Stimulated activated CD8-positive, alpha-beta memory T cell treated with anti-CD3 and anti-CD28 coated beads, Interleukin-2, amount 100 ng/mL, for 48 hours (primary cell): ENCODE measurements at places on chromosomes 16 and 17.
A peak's percentile ranks its signal among the peaks of the same experiment; 100 is the strongest.

DNA sequence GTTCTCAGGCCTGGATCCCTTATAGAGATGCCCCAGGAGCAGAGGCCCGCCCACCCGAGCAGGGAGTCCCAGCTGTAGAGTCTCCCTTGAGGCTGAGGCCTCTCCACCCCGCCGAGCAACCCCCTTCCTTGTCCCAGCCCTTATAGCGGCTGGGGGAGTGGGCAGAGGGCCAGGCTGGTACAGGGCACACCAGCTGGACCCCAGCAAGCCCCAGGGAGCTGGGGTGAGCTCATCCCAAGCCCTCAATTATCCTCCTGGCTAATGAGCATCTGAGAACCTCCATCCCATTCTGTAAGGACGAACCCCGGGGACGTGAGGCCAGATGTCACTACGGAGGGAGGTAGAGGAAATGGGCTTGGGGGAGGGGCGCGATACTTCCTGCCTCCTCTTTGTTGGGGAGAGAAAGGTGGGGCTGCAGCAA is 3.2 kb upstream of the SNN start:
- DNase-seq = no peak

- DNase-seq = no peak
Measured at GRCh38 chr16:72588551-72588950, 416.6 kb upstream of the PMFBP1 start.

- DNase-seq = no peak
Measured at GRCh38 chr17:49633762-49634484, 44.0 kb downstream of the SPOP start.

DNA sequence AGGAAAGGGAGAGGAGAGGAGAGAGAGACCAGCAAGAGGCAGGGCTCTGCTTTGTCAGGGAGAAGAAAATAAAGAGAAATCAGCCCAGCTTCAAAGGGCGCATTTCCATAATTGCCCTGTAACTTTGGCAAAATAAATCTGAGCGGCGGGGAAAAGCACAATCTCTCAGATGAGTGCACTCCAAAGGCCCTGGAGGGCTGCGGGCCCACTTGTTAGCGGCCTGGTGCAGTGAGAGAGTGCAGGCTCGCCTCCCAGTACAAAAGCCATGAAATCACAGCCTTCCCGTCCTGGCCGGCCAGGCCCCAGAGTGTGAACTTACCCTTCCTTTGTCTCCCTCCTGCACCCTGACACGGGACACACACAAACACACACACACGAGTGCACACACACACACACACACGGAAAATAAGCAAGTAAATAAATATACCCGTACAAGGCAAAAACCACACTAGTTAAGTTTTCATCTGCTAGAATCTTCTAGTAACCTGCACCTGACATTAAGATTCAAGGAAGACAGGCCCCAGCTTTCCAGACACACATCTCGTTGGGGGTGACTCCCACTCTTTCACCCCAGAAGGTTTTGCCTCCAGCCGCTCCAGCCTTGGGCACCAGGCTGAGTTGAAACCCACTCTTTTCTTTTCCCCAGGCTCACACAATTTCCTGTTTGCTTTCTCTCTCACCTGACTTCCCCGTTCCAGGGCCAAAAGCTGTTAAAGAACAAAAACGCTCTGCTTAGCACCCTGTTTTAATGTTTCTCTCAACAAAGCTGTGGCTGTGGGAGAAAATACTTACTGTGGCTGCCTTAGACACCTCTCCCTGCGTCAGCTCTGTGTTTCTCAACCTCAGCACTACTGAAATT is 8.5 kb downstream of the IRX3 start:
- DNase-seq = no peak

- DNase-seq = no peak
Measured at GRCh38 chr16:20948444-20948843, 47.9 kb downstream of the LYRM1 start.

DNA sequence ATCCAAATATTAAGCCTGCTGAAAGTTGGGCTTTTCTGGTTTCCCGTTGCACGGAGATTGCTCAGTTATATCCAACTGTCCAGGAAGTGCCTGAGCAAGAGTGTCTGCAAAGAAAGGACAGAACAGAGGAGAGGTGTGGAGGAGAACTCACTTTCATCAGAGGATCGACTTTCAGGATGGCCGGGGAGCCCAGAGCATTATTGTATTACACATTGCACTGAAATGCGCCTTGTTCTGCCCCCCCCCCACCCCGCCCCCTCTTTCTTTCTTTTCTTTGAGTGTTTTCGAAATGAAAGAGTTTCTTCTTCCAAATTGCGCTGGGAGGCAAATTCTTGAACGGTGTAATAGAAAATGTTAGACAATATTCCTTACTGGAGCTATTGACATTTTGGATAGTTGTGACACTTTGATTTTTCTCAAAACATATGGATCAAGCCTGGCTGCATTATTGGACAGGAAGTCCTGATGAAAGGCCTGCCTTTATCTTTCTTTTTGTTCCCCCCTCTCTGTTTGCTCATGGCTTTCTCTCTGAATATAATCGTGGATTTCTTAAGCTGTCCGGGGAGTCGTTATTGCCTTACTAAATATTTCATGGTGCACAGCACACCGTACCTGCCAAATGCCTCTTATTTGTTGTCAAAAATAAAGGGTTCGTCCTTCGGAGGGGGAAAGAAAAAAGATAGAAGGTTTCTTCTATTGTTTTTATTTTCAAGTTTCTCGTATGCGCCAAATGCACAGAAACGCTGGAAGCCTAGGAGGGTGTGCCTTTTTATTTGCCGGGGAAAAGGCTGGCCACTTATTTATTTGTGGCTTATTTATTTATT is 110.8 kb downstream of the IRX3 start:
- no peak for DNase-seq

DNA sequence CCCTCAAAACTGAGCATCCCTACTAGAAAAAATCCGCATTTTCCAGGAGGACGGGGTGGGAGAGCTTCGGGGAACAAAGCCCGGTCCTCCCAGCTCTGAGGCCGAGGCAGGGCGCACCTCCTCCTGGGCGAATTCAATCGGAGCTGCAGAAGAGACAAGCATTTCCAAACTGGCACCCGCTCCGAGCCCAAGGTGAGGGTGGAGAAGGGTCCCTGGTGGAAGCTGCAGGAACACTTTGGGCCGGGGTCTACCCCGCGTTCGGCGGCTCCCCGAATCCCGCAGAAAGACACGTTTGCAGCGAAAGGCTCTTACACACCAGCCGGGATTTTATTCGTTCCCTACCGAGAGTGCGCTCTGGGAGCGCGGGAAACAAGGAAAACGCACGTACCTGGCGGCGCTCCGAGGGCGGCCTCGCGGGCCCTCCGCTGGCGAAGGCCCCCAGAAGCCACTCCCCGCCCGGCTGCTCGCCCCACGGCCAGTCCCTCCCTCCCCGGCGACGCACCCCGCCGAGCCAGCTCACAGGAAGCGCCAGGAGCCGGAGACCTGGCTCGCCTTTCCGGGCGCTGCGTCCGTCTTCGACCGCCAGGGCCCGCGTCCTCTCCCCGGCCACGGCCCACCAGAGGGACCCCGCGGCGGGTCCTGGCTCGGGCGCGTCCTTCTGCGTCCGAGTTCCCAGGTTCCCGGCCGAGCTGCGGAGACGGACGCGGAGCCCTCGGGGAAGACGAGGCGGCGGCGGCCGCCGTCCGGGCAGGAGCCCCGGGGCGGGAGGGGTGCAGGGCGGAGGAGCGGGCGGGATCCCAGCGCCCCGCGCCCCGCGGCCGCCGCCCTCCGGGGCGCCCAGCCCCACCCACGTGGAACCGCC is 49.8 kb upstream of the BAHCC1 start:
- peak; percentile 51 for DNase-seq

DNA sequence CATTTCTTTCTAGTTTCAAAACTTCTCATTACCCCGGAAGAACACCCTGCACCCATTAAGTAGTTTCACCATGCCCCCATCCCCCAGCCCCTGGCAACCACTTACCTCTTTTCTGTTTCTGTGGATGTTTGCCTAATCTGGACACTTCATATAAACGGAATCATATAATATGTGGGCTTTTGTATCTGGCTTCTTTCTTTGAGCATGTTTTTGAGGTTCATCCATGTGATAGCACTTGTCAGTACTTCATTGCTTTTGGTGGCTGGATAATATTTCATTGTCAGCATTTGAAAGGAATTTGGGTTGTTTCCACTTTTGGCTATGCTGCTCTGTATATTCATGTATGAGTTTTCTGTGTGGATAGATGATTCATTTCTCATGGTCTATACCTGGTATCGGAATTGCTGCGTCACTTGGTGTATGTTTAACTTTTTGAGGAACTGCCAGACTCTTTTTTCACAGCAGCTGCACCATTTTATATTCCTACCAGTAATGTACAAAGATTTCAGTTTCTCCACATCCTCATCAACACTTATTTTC is 30.0 kb upstream of the SLC5A10 start:
- DNase-seq = no peak

- DNase-seq = no peak
Measured at GRCh38 chr16:19601083-19601976, 45.8 kb downstream of the VPS35L start.

GRCh38 chr16:13193721-13194120 is 292.3 kb downstream of the SHISA9 start:
- DNase-seq = no peak

DNA sequence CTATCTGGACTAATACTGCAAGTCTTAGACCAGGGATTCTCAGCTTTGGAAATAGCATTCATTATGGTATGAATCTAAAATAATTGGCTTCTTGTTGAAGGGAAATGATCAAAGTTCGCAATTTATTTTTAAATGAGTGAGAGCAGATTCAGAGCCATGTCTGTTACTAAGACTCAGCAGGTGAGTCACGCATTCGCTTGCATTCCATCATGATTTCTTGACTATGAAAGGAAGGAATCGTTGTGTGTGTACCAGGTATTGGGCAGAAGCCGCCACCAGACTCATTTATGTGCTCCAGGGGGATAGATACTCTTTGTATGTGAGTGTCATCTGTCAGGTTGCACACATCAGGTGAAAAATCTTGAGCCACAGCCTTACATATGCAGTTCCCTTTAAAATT is 10.8 kb downstream of the GSG1L2 start:
- DNase-seq = no peak

- DNase-seq = no peak
Measured at GRCh38 chr16:69741519-69741918, 13.2 kb downstream of the NOB1 start.

DNA sequence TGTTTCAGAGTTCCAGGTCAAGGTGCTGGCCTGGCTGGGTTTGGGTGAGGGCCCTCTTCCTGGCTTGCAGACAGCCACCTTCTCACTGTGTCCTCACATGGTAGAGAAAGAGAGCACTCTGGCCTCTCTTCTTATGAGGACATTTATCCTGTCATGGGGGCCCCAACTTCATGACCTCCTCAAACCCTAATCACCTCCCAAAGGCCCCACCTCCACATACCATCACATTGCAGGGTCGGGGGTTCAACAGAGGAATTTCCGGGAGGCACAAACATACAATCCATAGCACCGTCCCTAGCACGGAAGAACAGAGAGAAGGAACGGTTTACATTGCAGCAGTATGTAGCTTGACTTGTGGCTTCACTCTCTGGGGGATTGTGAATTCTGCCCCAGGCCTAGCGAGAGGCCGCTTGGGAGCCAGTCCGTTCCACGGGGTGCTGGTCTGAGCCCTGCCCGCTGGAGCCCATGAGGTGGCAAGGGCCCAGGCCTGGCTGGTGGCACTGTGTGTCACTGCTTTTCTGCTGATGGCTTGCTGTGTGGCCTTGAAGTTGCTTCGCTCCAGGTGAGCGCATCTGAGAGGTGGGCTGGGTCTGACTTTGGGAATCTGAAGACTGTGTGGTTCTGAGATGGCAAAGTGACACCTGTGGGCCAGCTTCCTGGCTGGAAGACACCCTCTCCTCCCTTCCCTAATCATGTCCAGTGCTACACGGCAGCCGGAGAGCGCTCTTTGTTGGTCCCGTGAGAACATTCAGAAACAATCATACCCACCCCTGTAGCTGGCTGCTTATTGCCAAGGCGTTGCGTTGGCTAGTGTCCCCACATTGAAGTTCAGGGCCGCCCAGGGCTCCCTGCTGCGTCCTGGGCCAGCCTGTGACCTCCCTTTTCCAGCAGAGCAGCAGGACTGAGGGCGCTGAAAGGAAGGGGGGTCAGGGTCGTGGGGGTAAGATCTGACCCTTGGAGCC is 98.3 kb downstream of the CMIP start:
- DNase-seq = no peak

DNA sequence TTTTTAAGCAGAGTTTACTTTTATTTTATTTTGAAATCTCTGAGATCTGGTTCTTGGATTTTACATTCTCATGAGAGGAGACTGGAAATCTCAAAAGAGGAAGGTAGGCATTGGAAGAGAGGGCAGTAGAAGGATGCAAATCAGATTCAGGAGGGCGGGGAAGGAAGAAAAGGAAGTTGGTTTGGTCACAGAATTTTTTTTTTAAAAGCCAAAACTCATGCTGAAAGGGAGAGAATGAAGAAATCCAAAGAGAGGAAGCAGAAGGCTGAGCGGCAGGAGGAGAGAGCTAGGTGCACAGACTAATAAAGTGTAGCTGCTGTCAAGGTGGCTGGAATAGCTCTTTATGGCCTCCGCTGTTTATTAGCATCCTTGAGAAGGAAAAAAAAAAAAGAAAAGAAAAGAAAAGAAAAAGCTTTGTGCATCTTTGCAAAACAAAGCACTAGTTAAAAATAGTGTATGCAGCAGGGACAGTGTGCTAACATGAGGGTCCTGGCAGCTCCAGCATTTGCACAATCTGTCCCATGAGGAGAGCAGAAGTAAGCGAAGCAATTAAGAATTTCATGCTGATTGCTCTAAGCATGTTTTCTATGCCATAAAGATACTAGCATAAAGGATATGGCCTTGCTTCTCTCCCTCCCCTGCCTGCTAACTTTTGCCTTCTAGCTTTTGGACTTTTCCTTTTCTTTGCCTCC is 194.2 kb downstream of the ZFHX3 start:
- DNase-seq = no peak

GRCh38 chr16:82119405-82119804 is 50.6 kb downstream of the MPHOSPH6 start:
- DNase-seq = no peak
